Fibroblast of villous mesenchyme (primary cell): ENCODE measurements at places on chromosomes 16 and 17. TPM values are rescaled to one million over a fixed set of nuclear protein-coding genes. Genes with fewer than 3 reads are reported as not detected.

GTF3C1 gene
- total RNA-seq = 97.0 and 101 TPM in 2 replicates

DNA sequence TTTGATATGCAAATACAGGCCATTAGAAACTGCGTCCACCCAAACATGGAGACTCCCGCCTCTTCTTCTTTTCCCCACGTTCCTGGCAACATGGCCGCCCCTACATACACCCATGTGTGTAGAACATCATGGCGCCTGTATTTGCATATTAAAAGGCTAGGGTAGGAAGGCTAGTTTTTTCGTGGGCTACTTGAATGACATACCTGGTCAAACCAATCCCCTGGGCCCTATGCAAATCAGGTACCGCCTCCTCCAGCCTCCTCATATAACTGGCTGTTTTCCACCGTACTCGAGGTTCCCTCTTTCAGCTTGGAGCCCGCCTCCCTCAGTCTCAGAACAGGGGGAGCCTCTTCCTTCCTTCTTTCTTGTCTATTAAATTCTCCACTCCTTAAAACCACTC is 840 bp upstream of the CD300LB start:
- no peak for DNase-seq

DNA sequence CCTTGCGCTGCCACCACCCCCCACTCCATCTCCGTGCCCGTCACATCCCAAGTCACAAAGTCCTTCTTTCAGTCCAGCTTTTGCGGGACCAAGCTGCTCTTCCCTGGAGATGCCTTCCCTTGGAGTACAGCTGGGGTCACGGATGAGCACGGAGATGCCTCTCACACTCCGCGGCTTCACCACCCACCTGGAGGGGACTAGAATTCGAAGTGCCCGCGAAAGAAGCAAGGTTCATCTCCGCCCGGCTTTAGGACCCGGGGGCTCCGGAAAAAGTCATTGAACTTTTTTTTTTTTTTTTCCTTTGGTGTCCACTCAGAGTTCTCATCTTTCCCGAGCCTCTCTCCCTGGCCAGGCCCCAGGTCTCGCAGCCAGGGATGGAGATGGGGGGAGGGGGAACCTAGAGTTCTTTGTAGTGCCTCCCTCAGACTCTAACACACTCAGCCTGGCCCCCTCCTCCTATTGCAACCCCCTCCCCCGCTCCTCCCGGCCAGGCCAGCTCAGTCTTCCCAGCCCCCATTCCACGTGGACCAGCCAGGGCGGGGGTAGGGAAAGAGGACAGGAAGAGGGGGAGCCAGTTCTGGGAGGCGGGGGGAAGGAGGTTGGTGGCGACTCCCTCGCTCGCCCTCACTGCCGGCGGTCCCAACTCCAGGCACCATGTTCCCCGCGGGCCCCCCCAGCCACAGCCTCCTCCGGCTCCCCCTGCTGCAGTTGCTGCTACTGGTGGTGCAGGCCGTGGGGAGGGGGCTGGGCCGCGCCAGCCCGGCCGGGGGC is at the start of gene FKBP10:
Gene FKBP10, plus strand, starts transcription at position 624 of the 771 bp plus-strand sequence. Its CDS starts 31 bp downstream, at position 655.
- DNase-seq = peak; percentile 92

SNX20 gene
- not detected in 2 replicates for total RNA-seq

TRPV3 gene
- total RNA-seq = 0.43 and 1.3 TPM in 2 replicates

- no peak for DNase-seq
These were observed 67.8 kb downstream of the GOSR1 start for GRCh38 chr17:30545024-30545423.

GRCh38 chr16:72468582-72468981 is 296.6 kb upstream of the PMFBP1 start:
- DNase-seq = peak; percentile 72

DNA sequence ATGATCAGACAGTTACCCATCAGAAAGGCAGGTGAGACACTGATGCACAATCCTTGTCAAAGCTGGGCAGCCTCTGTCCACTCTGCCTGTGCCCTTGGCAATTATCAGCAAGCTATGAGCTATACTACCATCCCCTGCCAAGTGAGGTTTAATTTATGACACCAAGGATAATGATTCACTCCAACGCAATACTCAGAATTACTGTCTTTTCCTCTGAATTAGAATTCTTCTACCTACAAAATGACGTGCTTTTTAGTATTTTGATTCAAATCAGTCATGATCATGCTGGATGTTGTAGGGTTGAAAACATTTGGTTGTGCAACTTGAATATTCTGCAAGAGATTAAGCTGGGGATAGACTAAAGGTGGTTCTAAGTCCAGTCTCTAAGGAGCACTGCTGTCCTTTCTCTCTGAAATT is 116.8 kb upstream of the SOX9 start:
- DNase-seq = no peak

GRCh38 chr17:51706093-51706492 is 445.7 kb downstream of the UTP18 start:
- DNase-seq = no peak
